Diencephalon (tissue), 1 donor: ENCODE measurements at places on chromosomes 2 and 18. TPM values are rescaled to one million over a fixed set of nuclear protein-coding genes. Genes with fewer than 3 reads are reported as not detected.

The CCDC85A gene
- 38.1 TPM for total RNA-seq

The RNF125 gene
- 4.4 TPM for total RNA-seq

The ACVR1C gene
- 3.5 TPM for total RNA-seq

The POTEI gene
- total RNA-seq, result 1.2 TPM

The CPSF3 gene
- 33.7 TPM for total RNA-seq

The ANO7 gene
- total RNA-seq, result 0.46 TPM

The IL18R1 gene
- total RNA-seq, result 0.46 TPM

The GATA6 gene
- total RNA-seq, result 0.23 TPM

The C2orf78 gene
- not detected for total RNA-seq
